ENCODE measurements at places on chromosomes 3 and 15.

GRCh38 chr3:57009367-57009766 is 51.1 kb upstream of the SPATA12 start:
- DNase-seq = no peak

DNA sequence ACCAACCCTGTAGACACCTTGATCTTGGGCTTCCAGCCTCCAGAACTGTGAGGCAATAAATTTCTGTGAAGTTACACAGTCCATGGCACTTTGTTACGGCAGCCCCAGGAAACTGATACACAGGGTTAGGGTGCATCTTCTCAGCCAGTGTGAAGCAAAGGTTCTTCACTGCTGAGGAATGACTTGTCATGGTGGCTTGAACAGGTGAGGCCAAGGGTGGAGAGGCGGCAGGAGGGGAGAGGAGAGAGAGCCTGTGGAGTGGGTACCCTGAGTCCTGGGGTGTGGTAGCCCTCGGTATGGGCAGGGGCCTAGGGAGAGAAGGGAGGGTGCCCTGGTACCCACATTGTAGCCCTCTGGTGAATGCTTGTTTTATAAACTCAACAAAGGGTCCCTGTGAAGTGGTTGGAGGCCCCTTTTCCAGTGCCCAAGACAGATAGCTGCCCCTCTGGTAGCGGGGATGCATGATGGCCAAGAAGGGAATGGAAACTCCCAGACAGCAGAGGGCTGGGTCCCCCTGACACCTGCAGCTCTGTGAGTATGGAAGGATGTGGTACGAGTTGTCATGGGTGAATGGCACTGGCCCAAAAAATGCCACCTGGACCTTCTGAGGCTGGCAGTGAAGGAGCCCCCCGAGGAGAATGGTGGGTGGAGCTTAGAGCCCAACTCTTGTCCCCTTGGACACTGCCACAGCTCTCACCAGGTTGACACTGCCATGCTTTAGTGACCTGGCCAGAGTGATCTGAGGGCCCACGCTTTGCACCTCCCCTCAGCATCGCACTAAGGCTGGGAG is 49.6 kb downstream of the SPSB4 start:
- no peak for DNase-seq

DNA sequence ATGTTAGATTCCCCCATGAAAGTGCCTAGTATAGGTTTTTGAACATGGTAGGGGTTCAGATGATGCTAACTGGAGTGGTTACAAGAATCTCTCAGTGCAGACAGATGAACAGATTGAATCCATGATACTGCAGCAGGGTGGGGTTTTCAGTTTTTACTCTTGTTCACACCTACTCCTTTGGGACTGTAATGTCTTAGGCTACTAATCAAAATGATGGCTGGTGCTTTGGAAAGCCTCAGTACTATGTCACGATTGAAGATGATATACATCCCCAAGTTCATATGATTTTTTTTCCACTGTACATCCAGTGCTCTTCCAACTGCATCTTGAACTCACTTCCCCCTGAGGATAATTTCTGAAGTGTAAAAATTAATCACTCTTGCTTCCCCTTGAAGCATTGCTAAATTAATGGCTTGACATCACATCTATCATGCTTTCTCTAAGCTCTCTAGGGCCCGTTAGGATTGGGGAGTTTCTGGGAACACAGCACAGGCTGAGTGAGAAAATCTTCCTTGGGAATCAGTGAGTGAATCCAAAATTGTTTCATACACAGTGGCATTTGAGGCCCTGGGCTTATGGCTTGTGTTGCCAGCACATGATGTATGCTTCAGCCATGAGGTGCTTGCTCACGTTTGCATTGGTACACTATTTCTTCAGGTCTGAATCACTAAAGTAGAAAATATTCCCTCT is 115.0 kb upstream of the TPRG1 start:
- no peak for DNase-seq

DNA sequence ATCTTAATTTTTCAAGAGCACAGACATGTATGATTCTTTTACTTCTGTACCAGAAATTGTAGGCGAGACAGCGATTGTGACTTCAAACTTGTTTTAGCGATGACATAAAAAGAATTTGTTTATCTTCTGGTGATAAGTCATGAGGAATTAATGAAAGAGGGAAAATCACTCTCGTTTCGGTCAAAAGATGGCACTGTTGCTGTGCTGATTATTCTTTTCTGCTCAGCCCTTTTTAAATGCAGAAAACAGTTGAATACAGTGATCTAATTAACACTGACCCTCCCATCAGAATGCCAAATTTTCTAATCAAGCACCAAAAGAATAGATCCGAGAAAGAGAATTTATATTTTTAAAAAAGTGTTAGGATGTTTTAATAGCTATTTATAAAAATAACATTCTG is 52.6 kb downstream of the NSUN3 start:
- no peak for DNase-seq

DNA sequence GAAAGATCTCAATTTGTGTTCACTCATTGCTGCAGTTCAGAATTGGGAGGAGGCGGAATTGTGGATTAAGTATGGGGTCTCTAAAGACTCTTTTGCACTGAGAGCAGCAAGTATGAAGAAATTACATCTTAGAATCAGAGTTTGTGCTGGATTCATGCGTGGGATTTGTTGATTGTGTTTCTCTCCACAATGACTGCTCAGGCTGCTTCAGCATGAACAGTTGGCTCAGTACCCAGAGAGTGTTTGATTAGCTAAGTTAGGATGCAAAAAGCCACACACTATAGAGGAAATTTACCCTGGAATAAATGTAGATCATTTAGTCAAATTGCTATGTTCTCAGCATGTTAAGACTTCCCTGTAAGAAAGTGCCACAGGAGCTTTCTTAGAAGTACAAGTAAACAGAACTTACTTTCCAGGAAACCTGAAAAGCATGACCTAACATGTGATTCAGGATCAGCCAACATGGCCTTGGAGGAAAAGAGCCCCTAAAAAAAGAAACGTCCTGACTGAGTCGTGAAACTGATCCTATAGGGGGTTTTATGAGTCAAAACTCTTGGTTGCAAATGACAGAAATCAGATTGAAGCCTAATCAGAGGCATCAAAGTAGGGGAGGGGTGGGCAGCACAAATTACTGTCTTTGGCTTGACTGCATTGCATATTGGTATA is 32.6 kb downstream of the HHLA2 start:
- no peak for DNase-seq

Measured in GM10248 (cell line).